Activated CD4-positive, alpha-beta memory T cell treated with anti-CD3 and anti-CD28 coated beads, Interleukin-2, amount 10 ng/mL, durations not matched to agents 7 days and 5 days (primary cell): ENCODE measurements at places on chromosomes 1 and 21. TPM values are rescaled to one million over a fixed set of nuclear protein-coding genes. Genes with fewer than 3 reads are reported as not detected.

Gene RHBG
- total RNA-seq = not detected

Gene PLA2G4A
- 0.20 TPM for total RNA-seq

Gene ILDR2
- total RNA-seq = 9.8 TPM

Gene BATF3
- total RNA-seq = 56.5 TPM

Gene C2CD2
- total RNA-seq = 6.3 TPM

GRCh38 chr21:39518055-39518846 lies 66.5 kb downstream of the SH3BGR start:
- peak; percentile 35 for DNase-seq

- DNase-seq = no peak
Observed at GRCh38 chr1:97837161-97837560, 83.7 kb downstream of the DPYD start.

DNA sequence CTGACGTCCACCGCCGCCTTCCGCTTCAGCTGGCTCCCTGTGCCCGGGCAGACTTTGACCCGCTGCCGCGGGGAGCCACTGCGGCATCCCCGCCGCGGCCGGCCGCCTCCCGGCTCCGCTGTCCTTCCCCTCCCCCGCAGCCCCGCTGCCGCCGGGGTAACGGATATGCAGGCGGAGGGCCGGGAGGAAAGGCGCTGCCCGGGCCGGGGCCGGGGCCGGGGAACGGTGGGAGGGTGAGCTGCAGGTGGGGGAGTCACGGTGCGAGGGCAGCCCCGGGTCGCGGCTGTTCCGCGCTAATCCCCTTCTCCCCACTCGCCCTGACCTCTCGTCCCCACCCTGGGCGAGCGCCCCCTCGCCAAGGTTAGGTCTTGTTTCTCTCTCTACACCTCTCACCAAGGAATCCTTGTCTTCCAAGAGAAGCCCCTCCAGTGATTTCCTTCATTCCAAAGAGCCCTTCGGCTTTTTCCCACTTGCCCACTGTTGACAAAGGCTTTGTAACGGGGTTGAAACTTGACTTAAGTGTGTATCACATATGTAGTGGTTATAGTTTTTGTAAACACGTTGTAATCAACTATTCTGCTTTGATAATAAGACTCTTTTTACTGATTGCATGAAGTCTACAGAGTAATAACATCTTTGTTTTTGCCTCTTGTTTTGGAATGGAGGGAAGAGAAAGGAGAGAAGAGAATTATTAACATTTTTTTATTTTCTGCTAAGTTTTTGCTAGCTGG lies 669 bp downstream of the XPR1 start:
- DNase-seq = peak; percentile 68

DNA sequence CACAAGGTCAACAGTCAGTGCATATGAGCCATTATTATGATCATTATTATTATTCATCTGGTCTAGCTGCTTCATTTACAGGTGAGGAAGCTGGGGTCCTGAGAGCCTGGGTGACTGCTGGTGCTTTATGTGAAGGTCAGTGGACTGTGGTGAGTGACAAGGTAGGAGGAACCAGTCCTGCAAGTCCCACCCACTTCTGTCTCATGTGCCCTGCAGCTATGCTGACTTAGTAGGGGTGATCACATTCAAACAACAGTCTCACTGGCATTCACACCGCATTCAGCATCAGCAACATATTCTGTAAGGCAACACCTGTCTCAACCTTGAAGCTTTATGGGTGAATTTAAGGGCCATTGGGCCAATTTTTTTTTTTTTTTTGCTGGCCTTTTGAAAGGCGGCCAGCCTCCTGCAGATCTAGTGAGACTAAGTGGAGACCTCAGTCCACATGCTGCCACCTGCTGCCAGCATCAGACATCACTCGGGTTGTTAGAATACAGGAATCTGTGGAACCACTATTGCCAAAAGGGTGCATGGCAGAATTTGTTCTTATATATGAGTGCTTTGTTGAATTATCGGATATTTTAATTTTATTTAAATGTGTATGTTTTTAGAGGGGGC lies 59.9 kb upstream of the CACNA1E start:
- peak; percentile 53 for DNase-seq

DNA sequence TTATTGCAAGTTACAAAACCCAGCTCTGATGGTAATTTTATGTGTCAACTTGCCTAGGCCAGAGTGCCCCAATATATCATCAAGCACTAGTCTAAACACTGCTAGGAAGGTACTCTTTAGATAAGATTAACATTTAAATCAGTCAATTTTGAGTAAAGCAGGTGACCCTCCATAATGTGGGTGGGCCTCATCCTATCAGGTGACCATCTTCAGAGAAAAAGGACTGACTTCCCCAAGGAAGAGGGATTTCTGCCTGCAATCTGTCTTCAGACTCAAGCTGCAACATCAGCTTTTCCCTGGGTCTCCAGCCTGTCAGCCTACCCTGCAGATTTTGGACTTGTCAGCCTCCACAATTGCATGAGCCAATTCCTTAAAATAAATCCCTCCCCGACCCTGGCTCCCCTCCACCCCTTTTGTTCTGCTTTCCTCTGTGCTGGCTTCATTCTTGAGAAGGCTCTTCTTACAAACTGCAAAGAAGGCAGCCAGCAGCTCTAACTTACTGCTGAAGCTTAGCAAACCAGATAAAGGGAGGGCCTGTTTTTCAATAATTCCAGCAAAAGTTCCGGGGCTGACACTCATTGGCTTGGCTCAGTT lies 56.4 kb upstream of the RUNX3 start:
- DNase-seq = no peak

GRCh38 chr1:229769006-229769405 lies 143.0 kb downstream of the URB2 start:
- no peak for DNase-seq
